Stimulated activated CD8-positive, alpha-beta memory T cell treated with anti-CD3 and anti-CD28 coated beads, Interleukin-4, amount 100 ng/mL, for 1 hour (primary cell): ENCODE measurements at places on chromosomes 2 and 18.

- no peak for DNase-seq
Measured at GRCh38 chr2:127575941-127576432, 40.5 kb downstream of the MYO7B start.

- no peak for DNase-seq
Measured at GRCh38 chr2:20178249-20178607, 46.7 kb downstream of the SDC1 start.

DNA sequence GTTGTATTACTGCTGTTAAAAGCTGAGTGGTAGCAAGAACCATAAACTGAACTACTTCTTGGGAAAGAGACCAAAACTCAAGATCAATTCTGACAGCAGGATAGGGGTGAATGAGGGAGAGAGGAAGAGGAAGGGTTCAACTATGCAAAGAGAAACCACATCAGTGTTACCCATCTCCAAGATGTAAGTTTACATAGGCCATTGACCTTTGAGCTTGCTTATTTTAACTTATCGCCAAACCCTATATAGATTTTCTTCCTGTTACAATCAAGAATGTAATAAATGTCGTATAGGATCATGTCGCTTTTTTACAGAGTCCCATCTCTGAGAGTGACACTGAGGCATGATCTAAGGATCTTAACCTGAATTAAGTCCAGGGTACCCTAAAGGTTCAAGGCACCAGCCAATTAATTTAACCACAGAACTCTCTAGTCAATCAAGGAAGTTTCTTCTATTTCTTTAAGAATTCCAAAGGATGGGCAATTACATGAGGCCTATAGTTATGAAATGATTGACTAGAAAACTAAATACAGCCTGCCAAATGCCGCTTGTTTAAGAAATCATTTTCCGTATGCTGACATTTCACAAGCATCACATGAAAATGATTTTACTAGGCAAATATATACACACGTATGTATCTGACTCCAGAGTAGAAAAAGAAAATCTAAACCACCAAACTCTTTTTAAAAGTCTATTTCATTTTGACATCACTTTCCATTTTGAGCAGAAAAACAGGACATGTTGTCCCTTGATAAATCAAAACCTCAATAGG is 11.8 kb downstream of the RND3 start:
- no peak for DNase-seq

DNA sequence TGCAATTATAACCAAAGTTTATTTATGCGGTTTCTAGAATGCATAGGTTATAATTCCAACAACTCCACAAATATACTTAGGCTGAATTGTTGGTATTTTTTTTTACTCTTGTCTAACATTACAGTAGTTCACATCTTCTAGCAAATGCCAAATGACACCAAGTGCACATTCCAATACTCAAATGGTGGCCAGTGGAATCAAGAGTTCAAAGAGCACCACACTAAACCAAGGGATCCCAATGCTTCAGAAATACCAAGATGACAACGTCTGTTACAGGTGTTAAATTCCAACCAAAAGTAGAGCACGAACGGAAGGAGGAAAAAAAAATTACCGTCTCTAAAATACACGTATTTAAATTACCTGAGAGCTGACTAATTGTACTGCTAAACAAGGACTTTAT is 136.2 kb downstream of the TMEM247 start:
- no peak for DNase-seq

DNA sequence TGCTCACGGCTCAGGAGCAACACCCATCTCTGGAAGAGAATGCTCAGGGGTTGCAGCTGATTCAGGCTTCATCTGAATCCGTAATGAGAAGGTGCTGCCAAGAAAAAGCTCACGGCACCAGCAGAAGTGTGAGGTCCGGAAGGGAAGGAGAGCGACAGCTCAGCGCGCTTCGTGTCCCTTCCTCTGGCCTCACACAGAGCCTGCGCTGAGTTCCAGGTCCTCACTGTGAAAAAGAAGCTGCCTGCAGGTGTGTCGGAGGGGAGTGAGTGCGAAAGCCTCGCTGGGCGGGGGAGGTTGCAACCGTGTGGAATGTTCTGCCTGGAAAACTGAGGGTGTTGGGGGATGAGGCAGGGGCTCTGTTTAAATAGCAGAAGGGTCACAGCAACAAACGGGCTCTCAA is 76.2 kb upstream of the TWIST2 start:
- DNase-seq = no peak

DNA sequence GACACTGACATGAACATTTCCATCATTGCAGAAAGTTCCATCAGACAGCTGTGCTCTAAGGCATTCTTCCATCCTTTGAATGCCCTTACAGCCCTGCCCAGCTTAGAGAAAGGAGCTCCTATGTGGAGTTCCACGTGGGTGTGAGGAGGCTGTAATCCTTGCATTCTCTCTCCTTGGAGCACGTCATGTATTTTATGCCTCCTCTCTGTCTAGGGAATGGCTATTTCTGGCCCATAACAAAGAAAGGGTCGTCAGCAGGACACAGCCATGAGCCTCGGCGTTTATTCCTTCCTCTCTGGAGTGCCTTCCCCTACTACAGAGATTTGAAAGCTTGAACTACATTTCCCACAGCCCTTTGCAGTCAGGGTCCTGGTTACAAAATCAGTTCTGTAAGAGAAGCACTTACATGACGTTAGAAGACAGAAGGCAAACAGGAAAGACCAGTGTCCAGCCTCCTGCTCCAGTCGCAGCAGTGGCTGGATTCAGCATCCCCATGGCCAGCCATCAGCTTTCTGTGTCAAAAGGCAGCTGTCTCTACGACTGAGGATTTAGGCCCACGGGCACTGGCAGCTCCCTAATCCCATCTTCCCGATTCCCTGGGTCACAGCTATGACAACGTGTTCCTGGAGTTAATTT is 234.9 kb downstream of the TFCP2L1 start:
- DNase-seq = no peak

- DNase-seq = no peak
Measured at GRCh38 chr2:204023088-204023487, 86.5 kb downstream of the ICOS start.

GRCh38 chr2:106117347-106117746 is 76.8 kb downstream of the UXS1 start:
- DNase-seq = no peak

- DNase-seq = no peak
Measured at GRCh38 chr2:50789741-50790140, 242.2 kb downstream of the NRXN1 start.

DNA sequence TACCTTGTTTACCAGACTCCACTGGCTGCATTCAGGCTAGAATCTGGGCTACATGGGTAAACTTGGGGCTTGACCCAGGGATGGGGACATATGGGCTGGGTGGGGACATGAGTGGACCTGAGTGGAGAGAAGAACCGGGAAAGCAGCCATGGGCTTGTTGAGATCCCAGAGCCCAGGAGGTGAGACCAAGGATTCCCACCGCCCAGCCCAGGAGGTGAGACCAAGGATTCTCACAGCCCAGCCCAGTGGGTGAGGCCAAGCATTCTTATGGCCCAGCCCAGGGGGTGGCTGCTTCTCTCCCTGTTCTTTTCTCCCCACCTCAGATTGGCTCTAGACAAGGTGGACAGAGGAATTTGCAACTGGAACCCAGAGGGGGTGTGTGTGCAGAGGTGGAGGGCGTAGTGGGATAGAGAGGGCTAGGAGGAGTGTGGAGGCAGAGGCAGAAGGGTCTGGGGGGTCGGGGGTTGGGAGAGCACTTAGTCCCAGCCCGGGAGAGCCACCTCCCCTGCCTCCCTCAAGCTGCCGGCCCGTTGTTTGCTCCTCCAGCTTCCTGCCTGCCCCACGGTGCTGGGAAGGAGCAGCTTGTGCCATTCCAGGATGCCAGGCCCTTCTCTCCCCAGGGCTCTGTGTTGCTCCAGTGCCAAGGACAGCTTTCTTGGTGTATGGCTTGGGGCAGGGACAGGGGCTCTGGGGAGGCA is 25.6 kb downstream of the GLI2 start:
- DNase-seq = no peak

DNA sequence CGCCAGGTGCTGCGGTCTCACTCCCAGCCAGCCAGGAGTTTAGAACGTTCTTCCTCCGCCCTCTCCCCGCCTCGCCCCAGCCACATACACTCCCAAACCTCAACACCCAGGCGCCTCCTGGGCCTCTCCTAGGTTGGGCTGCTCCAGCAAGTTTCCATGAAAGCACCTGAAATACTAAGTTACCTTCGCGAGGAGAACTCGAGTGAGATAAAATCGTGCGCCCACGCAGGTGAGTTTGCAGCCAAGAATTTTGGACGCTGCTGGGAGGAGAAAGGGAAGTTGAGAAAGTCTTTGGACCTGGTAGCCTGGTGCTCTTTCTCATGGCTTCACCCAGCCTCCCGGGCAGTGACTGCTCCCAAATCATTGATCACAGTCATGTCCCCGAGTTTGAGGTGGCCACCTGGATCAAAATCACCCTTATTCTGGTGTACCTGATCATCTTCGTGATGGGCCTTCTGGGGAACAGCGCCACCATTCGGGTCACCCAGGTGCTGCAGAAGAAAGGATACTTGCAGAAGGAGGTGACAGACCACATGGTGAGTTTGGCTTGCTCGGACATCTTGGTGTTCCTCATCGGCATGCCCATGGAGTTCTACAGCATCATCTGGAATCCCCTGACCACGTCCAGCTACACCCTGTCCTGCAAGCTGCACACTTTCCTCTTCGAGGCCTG is at the start of gene GPR39:
TSS of gene GPR39 (plus strand) at position 83 of the 673 bp plus-strand sequence.
- DNase-seq = no peak

- peak; percentile 42 for DNase-seq
Measured at GRCh38 chr2:25286025-25286400, 55.7 kb downstream of the DNMT3A start.

DNA sequence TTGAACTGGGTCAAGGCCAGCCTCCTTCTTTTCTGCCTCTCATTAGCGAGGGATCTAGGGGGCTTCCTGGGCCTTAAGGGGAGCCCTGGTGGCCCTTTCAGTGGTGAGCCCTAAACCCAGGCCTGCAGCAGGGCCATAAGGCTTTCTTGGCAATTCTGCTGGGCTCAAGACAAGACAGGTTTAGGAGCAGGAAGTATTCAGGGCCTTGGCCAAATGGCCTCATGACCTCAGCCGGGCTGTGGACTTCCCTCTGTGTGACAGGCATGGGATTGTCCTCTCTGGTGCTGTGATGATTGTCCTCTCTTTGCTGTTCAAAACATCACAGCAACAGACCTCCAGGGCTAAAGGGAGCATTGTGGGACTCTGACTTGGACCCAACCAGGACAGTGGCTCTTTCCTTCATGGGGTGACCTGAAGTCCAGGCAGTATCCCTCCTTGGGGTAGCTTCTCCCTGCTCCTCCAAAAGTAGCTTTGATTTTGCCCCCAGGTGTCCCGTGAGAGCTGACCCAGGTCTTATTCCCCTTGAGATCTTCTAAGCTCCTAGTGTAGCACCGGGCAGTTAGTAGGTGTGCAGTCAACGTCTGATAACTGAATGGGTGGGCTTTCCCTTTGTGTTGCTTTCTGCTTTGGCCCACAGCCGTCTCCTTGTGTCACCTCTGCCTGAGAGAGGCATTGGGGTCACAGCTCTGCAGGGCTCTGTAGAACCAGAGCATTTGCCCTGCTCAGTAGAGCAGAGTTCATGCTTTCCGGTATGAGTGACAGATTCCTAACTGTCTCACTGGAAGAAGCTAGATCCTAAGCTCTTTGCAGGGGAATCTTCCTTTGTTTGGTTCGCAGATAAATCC is 14.7 kb downstream of the FOSL2 start:
- no peak for DNase-seq

DNA sequence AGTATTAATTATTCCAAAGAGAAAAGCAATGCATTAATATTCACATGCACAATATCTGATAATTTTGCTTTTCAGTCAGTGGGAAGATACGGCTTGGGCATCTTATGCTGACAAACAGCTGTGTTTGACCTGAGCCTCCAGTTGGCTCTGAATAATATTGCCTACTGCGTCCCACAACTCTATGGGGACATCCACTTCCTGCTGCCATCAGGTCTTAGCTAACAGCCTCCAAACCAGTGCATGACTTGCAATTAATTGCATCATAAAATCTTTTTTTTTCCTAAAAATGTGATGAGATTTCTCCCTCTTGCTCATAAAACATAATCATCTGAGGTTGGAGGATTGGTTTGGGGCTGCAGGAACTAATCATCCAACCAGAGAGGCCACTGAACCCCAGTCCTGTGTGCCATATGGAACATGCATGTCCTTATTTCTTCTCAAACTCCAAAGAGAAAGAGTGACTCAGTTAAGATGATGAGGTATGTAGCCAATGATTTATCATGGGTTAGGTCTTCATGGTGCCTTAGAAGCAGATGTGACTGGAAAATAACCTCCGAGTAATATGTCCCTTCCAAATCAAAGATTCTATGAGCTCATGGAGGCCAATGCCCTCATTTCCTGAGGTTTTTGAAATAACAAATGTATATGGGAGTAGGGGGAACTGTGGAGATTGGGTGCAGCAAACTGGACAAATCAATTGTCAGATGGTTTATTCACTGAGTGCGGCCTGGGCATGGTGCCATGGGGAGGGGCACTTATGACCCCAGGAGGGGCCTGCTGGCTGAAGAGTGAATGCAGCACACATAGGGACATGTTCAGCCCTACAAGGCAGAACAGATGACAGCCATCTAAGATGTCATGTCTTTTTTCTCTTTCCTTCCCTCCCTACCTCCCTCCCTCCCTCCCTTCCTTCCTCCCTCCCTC is 39.4 kb downstream of the EDAR start:
- no peak for DNase-seq

DNA sequence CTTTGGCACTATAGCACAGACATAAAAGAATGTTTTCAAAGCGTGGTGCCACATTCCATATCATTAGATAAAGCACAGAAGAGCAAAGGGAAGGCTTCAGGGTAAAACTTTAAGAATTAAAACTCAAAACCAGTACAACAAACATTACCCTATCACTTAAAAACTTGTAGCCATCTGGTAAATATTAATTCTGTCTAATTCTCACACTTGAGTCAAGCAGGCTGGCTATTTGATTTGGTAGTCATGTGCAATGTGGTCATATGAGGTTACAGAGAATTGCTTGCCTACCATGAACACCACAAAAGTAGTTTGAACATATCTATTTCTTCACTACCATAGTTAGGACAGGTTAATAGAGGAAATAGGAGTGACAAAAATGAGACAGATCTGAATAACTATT is 244.9 kb downstream of the IRS1 start:
- no peak for DNase-seq

GRCh38 chr2:83364264-83364663 is 1094.8 kb downstream of the SUCLG1 start:
- no peak for DNase-seq

GRCh38 chr2:128500138-128500800 is 181.6 kb upstream of the HS6ST1 start:
- no peak for DNase-seq

- no peak for DNase-seq
Measured at GRCh38 chr2:164917296-164917903, 37.9 kb downstream of the SLC38A11 start.

- DNase-seq = no peak
Measured at GRCh38 chr2:28326881-28327505, 65.7 kb upstream of the FOSL2 start.

DNA sequence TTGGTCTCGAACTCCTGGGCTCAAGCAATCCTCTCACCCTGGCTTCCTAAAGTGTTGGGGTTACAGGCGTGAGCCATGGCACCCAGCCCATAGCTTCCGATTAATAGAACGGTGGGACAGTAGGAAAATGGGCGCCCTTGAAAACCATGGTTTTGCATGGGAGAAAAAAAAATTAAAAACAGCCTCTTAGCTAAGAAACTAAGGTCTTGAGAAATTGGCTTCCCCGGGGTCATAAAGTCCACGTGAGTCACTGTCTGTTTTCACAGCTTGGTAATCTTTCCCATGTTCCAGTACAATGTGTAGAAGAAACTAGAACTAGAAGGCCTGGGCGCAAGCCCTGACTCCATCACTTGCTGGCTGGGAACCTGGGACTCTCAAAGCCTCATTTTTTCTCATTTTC is 20.7 kb downstream of the B3GNT2 start:
- no peak for DNase-seq

- no peak for DNase-seq
Measured at GRCh38 chr2:239455436-239456203, 54.8 kb upstream of the HDAC4 start.
